Daoy (cell line): ENCODE measurements at places on chromosomes 7 and 10. TPM values are rescaled to one million over a fixed set of nuclear protein-coding genes. Genes with fewer than 3 reads are reported as not detected.
A peak's percentile ranks its signal among the peaks of the same experiment; 100 is the strongest.

Gene OR2A42
- not detected in 2 replicates for total RNA-seq

Gene ASB4
- 0.06 TPM in 1 of 2 replicates, not detected in the other for total RNA-seq

GRCh38 chr10:77036993-77037734, 600.4 kb downstream of the KCNMA1 start:
- DNase-seq, result peak; percentile 4

Gene MSS51
- 0.15 and 0.57 TPM in 2 replicates for total RNA-seq

DNA sequence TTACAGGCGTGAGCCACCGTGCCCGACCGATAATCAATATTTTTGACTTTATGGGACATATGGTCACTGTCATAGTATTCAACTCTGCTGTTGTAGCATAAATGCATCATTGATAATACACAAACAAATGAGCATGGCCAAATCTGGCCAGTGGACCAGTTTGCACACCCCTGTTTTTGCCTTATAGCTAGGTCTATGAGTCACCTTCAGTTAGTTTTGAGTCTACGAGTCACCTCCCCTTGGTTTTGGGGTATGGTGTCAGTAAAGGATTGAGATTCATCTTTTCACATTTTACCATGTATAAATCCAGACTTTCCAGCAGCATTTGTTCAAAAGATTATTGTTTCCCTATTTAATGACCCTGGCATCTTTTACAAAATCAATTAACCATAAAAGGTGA, 362.5 kb upstream of the NRP1 start:
- no peak for DNase-seq

Gene ASB15
- total RNA-seq, result not detected in 2 replicates

DNA sequence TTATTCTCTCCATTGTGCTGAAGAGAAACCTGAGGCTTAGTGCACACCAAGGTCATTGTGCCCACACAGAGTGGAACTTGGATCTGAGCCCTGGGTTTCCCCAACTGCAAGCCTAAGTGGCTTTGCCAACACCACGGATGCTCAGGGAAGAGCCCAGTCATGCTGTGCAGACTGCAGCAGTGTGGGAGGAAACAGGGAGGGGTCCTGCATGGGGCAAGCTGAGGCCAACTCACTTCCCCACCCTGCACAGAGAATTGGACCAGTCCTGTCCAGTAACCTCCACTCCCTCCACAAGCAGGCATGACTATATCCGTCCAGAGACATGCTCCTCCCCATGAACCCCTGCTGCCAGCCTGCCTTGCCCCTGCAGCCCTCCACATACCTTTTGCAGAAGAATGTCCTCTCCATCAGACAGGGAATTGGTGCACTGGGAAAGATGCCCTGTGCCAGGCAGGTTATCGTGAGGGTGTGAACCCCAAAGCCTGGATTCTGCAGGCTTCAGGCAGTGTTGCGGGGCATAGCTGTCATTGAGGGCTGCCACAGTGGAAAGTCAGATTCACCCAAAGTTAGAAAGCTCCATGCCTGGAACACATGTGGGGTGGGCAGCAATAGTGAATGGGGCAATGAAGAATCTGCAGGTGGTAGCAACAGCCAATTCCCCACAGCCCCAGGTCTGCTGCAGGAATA, 44.9 kb downstream of the DRGX start:
- no peak for DNase-seq

DNA sequence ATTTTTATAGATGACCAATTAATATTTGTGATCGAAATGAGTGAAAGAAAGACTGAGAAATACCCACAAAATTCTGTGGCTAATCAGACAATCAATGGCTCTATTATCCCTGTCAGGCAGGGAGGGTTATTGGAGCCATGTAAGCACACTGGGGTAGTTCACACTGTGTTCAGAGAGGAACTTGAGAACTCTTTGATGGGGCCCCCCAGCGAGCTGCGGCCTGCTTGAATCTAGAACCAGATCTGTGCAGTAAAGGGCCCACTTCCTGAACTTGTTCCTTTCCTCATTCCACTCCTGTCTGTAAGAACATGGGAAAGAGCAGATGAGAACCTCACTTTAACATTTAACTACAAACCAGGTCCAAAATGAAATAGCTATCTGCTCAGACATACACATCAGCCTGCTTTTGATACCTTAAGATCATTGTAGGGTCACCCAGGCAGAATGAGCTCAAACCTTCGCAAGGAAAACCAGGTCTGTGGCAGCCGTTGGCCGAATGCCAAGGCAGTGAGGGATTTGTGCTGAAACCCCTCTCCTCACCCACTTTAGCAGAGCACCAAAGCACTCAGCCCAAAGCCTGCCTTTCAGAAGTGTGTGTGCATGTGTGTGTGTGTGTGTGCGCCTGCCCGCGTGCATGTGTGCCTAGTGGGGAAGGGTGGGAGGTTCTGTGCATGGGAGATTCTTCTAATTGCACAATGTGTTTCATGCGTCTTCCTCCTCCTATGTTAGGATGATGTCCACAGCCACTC, 365.6 kb upstream of the MGMT start:
- no peak for DNase-seq

Gene SORCS3
- not detected in 2 replicates for total RNA-seq

- no peak for DNase-seq
These were observed 302.0 kb downstream of the TFEC start for GRCh38 chr7:115728518-115728917.

- no peak for DNase-seq
These were observed 51.7 kb downstream of the COL17A1 start for GRCh38 chr10:104033966-104034365.

DNA sequence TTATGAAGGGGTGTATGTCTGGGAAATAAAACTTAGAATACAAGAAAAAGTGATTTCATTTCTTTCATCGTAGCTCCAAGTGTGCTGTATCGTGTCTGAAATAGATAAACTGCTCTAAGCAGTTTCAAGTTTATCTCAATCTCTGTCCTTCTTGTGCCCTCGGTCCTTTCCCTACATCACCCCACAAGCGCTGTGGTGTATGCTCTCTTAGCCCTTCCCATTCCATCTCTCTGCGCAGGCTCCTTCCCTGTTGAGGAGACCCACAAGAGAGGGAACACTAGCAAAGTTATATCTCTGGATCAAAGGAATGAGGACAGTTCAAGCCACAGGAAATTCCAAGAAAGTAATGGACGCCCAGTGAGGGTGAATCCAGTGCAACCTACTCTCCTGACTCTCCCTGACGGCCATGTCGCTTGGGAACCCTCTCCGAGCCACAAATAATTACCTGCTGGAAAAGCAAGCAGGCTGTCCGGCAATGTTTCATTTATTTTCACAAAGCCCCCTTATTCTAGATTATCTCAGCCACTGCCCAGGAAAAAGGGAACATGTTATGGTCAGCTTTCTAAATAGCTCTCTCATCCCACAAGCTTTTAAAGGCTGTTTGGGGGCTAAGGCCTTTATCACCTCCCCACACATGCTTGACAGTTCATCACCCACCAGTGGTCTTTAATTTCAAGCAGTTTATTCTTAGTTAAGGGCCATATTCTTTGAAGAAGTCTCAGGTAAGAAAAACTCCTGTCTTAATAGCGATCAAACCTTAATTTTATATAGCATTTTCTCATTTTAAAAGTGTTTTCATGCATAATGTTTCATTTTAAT, 34.8 kb downstream of the LRRC4 start:
- DNase-seq, result no peak

DNA sequence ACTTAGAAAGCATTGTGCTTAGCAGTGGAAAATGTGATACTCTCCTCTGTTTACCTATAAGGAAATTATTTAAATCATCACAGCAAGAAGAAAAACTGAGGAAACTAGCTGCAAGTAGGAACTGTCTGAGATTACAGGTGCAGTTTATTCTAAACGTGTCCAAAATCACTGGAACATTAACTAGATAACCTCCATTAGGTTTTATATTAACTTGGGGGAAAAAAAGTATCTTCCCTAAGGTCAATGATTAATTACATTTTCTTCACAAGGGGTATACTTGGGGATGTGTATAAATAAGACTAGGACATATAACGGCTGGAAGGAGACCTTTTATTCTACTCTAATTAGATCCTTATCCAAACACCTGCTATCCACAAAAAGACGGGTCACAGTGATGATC, 3.7 kb downstream of the GOT1 start:
- no peak for DNase-seq

DNA sequence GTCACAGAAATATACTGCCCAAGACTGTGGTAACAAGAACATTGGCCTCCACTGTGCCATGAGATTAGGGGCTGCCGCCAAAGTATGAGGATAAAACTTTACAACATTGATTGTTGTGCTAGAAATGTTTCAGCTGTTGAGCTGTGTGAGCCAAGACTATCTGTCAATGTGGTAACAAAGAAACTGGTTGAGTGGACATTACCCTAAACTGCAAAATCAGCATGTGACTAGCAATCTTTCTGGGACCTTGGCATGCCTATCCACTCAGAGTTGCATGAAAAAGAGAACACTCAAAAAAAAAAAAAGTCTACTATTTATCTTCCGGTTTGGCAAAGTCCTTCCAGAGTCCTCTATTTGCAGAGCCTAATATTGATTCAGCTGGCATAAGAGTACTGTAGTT, 605.6 kb upstream of the CNTNAP2 start:
- DNase-seq, result no peak

DNA sequence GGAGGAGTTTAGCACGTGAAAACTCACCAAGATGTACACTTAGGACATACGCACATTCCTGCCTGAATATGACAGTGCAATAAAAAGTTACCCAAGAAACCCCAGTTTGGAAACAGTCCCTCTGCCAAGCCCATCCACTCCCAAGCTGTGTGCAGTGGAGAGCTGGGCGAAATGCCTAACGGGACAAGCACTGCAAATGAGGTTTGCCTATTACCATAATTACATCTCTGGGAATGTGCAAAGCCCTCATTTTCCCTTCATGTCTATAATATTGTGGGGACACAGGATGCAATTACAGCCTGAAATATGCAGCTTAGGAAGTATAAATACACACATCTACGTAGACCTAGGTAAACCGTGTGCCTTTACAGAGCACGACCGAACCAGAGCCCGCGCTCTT, 117.5 kb downstream of the PLXNA4 start:
- DNase-seq, result no peak

GRCh38 chr7:20797462-20798080, 10.9 kb upstream of the SP8 start:
- DNase-seq, result peak; percentile 86

GRCh38 chr7:40761762-40762560, 627.2 kb downstream of the SUGCT start:
- DNase-seq, result no peak

Gene VGF
- total RNA-seq, result 6.5 and 10.3 TPM in 2 replicates
